ENCODE measurements at places on chromosomes 12 and 14. TPM values are rescaled to one million over a fixed set of nuclear protein-coding genes. Genes with fewer than 3 reads are reported as not detected.

The COL2A1 gene
- not detected for total RNA-seq

The DBX2 gene
- not detected for total RNA-seq

The GARIN6 gene
- total RNA-seq: not detected

The PPP4R4 gene
- 4.9 TPM for total RNA-seq

The GPD1 gene
- 0.28 TPM for total RNA-seq

The EIF2B1 gene
- 57.0 TPM for total RNA-seq

The IFNG-AS1 gene
- total RNA-seq: 0.40 TPM

The CLEC12A gene
- total RNA-seq: 0.65 TPM

DNA sequence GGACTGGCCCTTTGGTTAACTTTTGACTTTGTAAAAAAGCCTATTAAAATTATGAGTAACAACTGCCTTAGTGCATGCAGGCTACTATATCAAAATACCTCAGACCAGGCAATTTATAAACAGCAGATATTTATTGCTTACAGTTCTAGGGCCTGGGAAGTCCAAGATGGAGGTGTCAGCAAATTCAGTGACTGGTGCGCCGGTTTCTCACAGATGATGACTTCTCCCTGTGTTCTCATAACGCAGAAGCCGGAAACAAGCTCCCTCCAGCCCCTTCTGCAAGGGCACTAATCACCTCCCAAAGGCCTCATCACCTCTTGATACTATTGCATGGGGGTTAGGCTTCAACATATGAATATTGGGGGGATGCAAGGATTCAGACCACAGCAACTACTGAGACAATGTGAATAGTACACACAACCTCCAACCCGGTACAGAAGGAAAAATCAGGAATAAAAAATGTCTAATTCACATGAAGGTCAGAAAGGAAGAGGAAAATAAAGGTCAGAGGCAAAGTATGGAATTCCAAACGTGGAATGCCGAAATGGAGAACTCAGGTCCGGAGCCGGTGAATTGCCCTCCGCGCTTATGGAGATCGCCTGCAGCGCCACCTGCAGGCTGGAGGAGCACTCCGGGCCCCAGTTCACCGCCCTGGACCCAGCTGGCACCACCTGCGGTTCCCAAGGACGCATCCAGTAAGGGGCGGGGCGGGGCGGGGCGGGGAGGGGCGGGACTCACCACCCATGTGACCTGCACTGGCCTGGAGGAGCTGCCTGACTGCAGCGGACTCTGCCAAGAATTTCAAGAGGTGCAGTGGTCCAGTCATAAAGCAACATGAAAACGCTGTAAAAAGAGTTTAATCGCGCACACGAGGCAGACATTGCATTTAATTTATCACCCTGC lies 203.4 kb downstream of the KIF26A start:
- peak; percentile 46 for DNase-seq

GRCh38 chr14:28577187-28577586 lies 189.4 kb upstream of the FOXG1 start:
- DNase-seq: no peak

DNA sequence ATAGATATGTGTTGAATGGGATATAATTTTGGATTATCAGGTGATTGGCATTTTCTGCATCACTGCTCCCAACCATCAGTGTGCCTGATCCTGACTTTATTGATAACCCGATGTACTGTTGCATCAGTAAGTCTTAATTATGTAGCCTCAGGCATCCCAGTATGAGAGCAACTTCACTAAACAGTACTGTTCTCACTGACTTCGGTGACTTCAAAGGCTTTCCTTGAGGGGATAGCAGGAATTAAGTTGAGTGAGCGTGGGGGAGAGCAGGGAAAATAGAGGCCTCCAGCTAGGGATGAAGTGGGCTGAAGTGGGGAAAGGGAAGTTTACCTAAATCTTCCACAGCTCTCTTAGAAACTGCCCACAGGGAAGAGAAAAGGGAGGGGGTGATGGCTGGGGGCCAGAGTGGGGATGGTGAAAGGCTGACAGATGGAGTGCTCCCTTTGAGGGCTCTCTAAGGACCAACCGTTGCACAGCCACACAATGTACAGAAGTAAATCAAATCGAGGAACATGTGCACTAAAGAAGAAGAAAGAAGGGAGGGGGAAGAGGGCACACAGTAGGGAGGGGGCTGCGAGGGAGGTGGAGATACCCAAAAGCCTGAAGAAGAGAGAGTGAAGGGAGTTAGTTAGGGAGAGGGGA lies 10.7 kb upstream of the NEUROD4 start:
- no peak for DNase-seq

DNA sequence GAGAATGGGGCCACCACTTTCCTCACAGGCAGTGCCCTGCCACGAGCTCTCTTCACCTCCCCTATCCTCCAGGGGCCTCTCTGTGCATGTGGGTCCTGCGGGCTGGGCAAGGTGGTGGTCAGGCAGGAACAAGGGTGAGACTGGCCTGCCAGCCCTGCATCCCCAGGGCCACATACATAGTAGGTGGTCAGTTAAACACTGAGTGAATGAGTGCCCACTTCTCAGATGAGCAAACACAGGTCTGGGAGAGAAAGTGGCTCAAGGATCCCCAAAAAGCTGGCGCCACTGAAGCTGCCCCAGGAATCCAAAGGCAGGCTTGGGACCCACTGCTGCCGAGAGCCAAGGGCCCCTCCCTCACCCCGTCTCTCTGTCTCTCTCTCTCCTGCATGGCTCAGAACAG lies 51.1 kb downstream of the CCNK start:
- no peak for DNase-seq

GRCh38 chr14:29274890-29275596 lies 508.5 kb downstream of the FOXG1 start:
- no peak for DNase-seq

DNA sequence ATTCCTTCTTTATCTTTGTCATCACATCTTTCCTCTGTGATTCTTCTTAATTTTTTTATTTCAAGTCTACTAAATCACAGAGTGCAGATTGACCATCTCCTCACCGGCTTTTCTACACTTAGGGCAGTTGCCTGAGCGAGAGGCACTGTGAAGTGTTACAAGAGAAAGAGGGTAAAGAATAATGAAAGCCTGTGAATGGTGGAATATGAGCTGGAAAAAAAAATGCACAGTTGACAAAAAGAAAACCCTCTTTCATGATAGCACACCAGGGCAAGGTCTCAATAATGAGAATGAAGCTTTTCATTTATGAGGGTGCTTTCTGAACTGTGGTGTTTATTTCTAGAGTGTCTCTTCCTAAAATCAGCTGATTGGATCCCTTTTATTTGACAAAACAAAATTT lies 106.2 kb upstream of the PDE3A start:
- no peak for DNase-seq

GRCh38 chr14:49641697-49642129 lies 6.7 kb upstream of the DNAAF2 start:
- DNase-seq: no peak

GRCh38 chr14:104641753-104642539 lies 37.4 kb upstream of the TMEM179 start:
- DNase-seq: no peak

DNA sequence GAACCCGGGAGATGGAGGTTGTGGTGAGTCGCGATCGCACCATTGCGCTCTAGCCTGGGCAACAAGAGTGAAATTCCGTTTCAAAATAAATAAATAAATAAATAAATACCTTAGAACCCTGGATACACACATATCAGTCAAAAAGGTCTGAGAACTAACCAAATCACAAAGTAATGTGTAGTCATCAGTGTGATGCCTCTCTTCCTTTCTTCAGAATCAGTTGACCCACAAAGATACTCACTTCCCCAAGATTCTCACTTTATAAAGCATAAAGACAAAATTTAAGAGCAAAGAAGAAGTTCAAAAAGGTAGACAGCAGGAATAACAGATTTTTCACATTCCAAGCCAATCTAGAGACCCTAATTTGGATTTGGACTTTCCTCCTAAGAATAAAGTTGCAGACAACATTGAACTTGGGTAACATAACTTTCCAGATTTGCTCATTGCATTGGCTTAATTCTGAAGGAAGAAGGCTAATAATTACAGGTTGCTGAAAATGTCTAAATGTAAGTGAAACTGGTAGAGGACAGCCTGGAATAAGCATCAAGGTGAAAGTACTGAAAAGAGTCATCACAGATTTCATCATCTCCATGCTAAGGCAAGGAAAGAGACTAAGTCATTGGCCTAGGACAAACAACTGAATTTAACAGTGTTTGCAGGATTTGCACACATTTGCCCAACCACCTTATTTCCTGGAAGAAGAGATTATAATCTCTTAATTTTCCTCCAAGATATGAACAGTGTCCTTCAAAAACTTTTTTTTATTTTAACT lies 17.4 kb downstream of the TMED10 start:
- no peak for DNase-seq

DNA sequence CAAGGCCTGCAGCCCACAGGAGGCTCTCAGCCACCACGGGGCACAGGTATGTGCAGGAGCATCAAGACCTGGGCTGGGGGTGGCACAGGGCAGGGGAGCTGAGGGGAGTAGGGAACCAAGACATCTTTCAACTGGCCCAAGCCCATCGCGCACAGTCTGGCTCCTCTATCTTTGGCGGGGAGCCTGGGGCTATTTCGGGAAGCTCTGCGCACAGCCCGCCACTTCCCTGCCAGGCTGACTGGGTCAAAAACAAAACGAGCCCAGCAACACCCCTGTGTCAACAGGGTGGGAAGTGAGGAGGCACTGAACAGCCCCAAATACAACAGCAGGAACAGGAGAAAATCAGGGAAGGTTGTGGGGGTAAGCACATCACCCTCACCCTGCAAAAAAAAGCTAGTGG lies 83.9 kb downstream of the ARL6IP4 start:
- DNase-seq: no peak

DNA sequence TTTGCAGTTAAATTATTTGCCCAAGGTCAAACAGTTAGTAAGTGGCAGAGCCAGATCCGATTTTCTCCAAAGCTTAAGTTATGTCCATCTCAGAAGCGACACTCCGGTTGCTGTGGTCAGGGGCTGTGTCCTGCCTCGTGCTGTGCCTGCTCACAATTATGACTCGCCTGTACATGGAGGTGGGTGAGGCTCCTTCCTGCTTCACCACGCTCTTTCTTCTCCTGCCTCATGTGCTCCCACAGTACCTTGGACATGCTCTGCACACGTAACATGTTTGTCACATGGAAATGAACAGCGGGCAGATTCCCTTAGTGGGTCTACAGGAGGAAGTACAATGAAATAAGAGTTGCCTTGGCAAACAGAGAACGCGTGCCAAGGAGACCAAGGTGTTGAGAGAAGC lies 62.2 kb upstream of the CCND2 start:
- DNase-seq: no peak

GRCh38 chr12:77047341-77048109 lies 17.8 kb downstream of the E2F7 start:
- DNase-seq: no peak

DNA sequence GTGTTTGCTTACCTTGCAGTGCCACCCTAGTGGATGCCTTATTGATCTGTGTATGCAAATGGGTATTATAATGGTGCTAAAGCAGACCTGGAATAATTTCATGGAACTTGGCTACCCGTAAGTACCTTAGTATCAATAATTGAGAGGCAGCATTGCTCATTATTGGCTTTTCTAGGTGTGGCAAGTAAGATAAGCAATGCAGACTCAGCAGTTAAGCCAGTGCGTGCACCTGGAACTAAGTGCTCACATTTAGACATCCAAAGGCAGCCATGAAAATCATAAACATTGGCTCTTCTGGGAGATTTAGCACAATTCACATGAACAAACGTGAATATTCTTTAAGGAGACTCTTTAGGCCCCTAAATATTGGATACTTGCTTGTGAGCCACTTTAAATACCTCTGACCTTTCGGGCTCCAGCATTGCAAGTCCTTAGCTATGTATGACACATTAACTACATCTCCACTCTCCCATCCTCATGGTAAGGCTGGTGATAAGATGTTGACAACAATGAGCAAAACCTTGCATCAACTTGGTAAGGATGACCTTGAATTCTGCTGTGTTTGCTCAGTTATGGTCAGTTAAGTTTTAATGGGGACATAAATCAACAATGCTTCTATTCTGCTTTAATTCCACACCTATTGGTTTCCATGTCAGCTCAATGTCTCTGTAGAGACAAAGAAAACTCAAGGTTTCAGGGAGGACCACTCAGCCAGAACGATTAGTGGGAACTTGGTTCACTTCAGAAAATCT lies 112.0 kb downstream of the SLC5A8 start:
- DNase-seq: no peak

GRCh38 chr14:74973003-74973653 lies 17.7 kb upstream of the PGF start:
- peak; percentile 57 for DNase-seq

- DNase-seq: no peak
These were observed 43.9 kb downstream of the TTC9 start for GRCh38 chr14:70685474-70686197.

GRCh38 chr12:30807695-30808034 lies 52.9 kb upstream of the CAPRIN2 start:
- DNase-seq: no peak

- no peak for DNase-seq
These were observed 361.0 kb downstream of the DPF3 start for GRCh38 chr14:72532686-72533454.

DNA sequence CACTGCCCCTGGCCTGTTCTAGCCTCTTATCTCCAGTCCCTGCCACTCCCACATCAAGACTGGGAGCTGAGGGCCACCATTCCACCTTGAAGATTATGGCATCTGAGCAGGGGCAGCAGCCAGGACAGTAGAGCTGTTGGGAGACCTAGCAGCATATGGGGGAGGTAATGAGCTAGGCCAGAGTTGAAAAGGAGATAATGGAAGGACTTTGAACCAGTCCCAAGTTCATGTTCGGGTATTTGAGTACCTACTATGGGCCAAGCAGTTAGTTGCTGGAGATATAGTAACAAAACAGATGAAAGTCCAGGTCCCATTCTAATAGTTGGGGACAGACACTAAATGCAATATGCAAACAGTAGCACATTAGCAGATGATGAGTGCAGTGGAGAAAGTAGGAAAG lies 151.5 kb downstream of the PLXNC1 start:
- no peak for DNase-seq

DNA sequence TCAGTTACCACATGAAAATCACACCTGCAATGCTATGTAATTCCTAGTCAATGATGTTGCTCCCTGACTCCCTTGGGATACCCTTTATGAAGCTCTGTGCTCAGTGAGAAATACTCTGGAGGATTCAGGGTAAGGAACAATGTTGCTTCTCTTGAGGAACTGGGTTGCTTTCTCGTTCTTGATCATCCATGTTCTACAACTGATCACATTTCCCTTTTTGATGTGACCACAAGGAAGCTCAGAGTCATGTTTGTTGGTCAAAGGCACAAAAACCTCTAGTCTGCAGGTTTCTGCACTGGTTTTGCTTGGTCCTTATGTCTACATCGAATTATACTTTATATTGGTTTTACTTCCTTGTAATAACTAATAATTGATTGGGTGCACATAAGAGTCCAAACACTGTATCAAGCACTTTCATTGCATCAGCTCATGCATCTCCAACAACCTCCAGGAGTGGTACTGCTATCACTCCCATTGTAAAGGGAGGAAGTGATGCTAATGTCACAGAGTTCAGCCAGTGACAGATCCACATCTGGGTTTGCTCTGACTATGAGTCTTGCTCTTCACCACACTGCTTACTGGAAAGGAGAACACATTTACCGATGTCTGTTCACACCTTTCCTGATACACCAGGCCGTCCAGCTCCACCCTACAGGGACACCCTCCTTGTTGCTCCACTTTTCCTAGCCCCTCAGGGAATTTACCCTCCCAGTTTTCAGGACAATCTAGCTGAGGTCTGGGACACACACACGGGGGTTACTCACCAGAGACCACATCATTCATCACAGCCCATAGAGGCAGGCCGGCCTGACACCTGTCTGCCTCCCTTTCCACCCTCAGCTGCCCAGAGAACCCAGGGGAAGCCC lies 41.0 kb downstream of the CMKLR1 start:
- DNase-seq: peak; percentile 21

GRCh38 chr12:6778217-6778573 lies 5.9 kb downstream of the LAG3 start:
- DNase-seq: no peak

- DNase-seq: no peak
These were observed 139.8 kb upstream of the LGR5 start for GRCh38 chr12:71299541-71300376.

All from activated CD4-positive, alpha-beta memory T cell treated with anti-CD3 and anti-CD28 coated beads, Interleukin-2, amount 10 ng/mL, durations not matched to agents 7 days and 5 days (primary cell).